ENCODE measurements at places on chromosomes 12 and 14.
A peak's percentile ranks its signal among the peaks of the same experiment; 100 is the strongest.

- no peak for DNase-seq
These were observed 250.0 kb upstream of the PLEKHG7 start for GRCh38 chr12:92452763-92453162.

- no peak for DNase-seq
These were observed 44.7 kb downstream of the TCHP start for GRCh38 chr12:109944561-109945359.

- no peak for DNase-seq
These were observed 23.6 kb upstream of the GPHB5 start for GRCh38 chr14:63342371-63342770.

DNA sequence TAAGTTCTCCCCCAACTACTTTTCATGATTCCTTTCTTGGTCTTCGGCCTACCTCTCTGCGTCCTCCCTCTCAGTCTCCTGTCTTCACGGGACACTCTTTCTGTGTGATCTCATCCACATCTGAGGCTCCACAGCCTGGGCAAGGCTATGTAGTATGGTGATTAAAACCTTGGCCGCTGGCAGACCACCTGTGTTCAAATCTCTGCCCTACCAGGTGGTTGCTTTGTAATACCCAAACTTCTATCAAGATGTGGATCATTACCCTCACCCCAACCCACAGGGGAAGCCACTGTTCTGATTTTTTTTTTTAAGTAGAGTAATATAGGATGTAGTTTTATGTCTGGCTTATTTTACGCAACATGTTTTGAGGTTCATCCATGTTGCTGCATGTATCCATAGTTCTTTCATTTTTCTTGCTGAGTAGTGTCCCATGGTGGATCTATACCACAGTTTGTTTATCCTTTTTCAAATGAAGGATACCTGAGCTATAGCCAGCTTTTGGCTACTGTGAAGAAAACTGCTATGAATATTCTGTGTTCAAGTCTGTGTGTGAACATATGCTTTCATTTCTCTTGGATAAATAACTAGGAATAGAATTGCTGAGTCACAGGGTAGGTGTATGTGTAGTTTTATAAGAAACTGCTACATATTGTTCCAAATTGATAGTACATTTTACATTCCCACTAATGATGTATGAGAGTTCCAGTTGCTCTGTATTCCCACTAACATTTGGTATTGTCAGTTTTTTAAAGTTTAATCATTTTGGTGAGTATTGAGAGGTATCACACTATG lies 8.3 kb upstream of the STAT6 start:
- DNase-seq, result no peak

GRCh38 chr14:55946231-55946630 lies 172.0 kb upstream of the PELI2 start:
- peak; percentile 29 for DNase-seq

- no peak for DNase-seq
These were observed 477.5 kb upstream of the GARIN6 start for GRCh38 chr12:99170037-99170436.

DNA sequence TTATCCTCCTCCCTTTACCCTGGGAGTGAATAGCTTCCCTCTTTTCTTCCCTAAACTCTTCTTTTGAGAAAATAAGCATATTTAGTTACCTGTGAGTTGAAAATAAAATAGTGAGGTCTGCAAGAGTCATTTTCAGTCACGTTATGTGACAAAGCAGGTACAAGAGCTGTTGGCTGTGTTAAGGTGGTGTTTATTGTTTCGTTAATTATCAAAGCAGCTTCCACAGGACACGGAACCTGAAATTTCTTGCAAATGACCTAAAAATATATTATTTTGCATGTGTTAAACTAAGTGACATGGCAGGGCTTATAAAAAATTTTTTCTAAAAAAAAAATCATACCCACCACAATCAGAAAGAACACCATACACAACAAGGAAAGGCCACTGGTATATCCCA lies 8.3 kb downstream of the SLC38A2 start:
- DNase-seq, result no peak
